Activated CD4-positive, alpha-beta T cell treated with anti-CD3 and anti-CD28 coated beads, Interleukin-2, amount 50 U/mL, for 1 hour (primary cell): ENCODE measurements at places on chromosomes 2 and 18.

GRCh38 chr18:36499938-36500337 is 202.4 kb downstream of the FHOD3 start:
- DNase-seq: no peak

DNA sequence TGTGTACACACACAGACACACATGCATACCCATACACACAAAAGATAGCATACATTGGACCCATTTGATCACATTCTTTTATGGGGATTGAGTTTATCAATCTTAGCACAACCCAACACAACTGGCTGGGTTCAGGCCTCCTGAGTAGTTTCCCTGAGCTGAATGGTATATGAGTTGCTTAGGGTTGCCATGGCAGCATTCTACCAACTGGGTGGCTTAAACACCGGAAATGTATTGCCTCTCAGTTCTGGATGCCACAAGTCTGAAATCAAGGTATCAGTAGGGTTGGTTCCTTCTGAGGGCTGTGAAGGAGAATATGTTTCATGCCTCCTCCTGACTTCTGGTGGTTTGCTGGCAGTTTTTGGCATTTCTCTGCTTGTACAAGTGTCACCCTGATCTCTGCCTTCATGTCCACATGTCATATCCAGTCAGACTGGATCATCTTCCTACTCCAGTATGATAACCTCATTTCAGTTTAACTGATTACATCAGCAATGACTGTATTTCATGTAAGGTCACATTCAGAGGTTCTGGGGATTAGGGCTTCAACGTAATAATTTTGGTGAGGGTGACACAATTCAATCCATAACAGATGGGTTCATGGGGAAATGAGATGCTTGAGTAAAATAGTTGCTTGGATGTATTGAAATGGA is 212.7 kb downstream of the KCNE4 start:
- DNase-seq: no peak

DNA sequence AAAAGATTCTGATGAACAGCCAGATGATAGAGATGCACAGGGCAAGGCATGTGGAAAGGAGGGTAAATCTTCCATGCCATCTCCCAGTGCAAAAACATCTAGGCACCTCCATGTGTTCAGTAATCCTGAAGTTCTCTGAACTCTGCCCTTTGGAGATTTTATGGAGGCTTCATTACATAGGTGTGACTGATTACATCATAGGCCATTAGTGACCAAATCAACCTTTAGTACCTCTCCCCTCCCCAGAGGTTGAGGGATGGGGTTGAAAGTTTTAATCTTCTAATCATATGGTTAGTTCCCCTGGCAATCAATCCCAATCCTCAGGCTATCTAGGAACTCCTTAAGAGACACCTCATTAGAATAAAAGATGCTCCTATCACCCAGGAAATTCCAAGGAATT is 2190.2 kb upstream of the PIK3C3 start:
- DNase-seq: no peak

DNA sequence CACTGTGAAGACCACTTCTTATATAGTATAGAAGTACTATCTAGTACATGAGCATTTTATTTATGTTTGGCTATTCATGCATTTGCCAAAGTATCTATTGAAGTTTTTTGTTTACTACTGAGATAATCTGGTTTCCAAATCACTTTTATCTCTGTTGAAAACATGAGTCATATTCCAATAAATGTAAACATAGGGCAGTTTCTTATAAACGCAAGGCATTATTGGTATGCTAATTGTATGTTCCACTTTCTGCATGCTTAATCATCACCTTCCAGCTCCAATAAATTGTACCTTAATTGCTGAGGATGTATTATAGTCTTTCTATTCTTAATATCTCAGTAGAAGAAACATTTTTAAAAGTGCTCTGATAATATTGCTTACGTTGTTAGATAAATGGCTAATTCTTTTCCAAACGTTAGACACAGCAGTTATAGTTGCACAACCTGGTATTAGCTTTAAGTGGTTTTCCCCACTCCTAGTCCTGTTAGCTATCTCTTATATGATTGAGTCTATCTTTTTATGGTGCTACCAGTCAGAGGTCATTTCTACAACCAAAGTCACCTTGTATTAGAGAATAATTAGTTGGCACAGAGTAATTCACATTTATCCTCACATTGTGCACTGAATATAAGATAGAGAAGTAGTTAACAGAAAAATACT is 17.2 kb downstream of the ITGA4 start:
- no peak for DNase-seq

- DNase-seq: no peak
Measured at GRCh38 chr2:150063432-150063889, 424.0 kb downstream of the RND3 start.

GRCh38 chr18:70024093-70024492 is 76.4 kb upstream of the CD226 start:
- no peak for DNase-seq

- no peak for DNase-seq
Measured at GRCh38 chr2:96408616-96409015, 73.0 kb downstream of the NCAPH start.

- no peak for DNase-seq
Measured at GRCh38 chr2:109321570-109321969, 192.6 kb downstream of the SH3RF3 start.

DNA sequence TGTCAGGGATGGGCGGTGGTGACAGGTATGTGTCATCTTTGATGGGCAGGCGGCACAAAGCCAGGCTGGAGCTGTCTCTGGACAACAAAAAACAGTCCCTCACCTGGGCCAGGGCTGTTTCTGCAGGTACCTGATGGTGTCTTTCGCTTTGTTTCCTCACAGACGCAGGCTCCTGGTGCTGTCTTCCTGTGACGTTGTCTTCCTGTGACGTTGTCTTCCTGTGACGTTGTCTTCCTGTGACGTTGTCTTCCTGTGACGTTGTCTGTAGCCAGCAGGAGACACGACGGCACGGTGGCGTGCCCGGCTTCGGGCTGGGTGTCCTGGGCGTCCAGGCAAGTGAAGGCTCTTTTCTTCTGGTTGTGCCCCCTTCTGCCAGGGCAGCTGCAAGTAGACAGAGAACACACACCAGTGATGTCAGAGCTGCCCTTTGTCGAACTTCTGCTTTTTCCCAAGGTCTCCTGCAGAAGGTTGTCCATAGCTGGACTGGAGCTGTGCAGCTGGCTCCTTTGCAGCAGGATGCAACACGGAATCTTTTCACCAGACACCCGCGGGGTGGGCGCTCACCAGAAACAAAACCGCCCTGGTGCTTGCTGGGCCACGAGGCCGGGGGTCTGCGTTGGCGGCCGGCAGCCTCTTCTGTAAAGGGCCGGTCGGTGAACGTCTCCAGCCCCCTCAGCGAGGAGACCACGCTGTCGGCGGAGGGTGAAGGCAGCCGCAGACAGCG is 21.1 kb downstream of the GPR35 start:
- DNase-seq: peak; percentile 34

DNA sequence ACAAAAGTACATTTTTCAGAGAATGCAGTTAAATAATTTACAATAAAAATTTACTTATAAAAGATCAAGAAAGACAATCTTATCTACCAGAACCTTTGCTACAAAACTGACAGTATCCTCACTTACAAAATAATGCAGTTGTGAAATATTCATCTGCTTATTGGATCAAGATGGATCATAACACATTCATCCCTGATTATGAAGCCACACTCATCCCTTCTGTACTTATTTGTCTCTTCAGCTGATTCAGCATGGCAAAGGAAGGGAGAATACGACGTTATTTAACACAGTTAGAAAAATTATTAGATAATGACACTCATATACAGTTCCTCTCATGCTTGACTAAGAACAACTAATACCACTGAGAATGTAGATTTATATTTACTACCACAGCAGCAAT is 46.4 kb downstream of the TCF4 start:
- no peak for DNase-seq

GRCh38 chr2:69966496-69966895 is 5.1 kb upstream of the ASPRV1 start:
- DNase-seq: no peak

DNA sequence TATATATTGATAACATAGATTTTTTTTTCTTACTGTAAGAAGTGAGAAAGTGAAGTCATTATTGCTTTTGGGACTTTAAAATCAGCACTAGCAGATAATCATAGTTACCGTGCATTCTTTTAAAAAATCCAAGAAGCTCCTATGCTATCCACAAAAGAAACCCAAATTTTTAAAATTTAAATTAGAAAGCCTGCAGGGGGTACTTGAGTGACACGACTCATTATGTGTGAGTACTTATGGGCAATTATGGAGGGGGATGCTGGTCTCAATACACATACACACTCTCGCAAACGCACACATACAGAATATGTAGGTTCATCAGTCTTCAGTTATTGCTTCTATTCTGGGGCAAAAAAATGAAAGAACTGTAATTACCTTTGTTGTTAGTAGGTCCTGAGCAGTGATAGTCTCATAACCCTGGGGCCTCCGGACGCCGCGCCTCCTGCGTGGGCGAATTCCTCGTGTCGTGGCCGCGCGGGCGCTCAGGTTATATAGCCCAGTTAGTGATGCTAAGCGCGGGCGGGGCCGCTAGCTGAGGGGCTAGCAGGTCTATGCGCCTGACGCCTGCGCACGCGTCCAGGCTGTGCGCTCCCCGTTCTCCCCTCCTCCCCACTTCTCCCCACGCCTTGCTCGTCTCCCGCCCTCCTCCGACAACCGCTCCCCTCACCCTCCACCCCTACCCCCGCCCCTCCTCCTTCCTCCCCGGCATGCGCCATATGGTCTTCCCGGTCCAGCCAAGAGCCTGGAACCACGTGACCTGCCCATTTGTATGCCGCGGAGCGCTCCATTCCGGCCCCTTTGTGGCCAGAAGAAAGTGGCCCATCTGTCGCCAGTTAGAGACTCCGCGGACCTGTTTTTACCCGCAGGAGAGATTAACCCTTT is at the start of gene NEUROD1:
TSS of gene NEUROD1 (minus strand) at position 463 of the 882 bp plus-strand sequence. CDS start 1,657 bp downstream, outside the sequence.
- DNase-seq: no peak

DNA sequence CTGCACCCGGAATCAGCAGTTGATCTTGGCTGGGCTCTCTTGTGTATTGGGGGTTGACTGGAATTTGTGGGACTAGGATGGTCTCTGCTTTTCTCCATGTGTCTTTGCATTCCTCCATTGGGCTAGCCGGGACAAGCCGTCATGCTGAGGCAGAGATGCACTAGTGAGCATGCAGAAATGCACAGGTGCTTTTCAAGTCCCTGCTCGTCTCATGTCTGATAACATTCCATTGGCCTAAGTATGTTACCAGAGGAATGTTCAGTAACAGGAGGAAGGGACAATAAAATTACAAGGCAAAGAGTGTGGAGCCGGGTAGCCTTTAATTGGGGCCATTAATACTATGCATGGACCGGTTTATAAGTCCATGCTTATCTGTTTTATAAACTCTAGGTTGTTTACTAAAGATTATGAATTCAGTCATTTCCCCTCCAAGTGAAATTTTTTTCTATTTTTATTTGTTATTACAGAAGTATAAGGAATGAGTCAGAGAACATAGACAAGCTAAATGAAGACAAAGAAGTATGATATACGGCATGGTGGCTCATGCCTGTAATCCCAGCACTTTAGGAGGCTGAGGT is 24.4 kb upstream of the AAK1 start:
- DNase-seq: no peak

- no peak for DNase-seq
Measured at GRCh38 chr18:37871561-37871960, 306.0 kb upstream of the CELF4 start.

- DNase-seq: no peak
Measured at GRCh38 chr2:46703588-46703987, 212.0 kb downstream of the MCFD2 start.

- DNase-seq: no peak
Measured at GRCh38 chr2:28635191-28635611, 116.4 kb upstream of the PPP1CB start.

GRCh38 chr2:81171447-81171846 is 866.9 kb upstream of the LRRTM1 start:
- no peak for DNase-seq

DNA sequence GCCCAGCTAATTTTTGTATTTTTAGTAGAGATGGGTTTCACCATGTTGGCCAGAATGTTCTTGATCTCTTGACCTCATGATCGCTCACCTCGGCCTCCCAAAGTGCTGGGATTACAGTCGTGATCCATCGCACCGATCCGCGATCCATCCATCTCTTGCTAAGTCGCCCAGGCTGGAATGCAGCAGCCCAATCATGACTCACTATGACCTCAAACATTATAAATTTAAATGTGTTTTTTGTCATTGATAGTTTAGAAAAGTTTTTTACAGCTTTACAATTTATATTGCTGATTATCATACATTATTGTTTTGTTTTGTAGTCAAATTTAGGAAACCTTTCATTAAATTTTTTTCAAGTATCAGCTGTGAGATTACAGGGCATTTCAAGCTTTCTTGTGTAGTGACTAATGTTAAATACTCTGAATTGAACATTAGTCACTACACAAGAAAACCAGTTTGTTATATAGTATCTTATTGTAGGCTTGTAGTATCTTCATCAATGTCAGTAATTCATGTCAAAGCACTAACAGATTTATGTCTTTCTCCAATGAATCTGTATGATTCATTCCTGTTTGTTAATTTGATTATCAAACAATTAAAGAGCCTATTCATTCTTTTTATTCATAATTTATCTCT is 37.5 kb downstream of the NR4A2 start:
- DNase-seq: no peak

DNA sequence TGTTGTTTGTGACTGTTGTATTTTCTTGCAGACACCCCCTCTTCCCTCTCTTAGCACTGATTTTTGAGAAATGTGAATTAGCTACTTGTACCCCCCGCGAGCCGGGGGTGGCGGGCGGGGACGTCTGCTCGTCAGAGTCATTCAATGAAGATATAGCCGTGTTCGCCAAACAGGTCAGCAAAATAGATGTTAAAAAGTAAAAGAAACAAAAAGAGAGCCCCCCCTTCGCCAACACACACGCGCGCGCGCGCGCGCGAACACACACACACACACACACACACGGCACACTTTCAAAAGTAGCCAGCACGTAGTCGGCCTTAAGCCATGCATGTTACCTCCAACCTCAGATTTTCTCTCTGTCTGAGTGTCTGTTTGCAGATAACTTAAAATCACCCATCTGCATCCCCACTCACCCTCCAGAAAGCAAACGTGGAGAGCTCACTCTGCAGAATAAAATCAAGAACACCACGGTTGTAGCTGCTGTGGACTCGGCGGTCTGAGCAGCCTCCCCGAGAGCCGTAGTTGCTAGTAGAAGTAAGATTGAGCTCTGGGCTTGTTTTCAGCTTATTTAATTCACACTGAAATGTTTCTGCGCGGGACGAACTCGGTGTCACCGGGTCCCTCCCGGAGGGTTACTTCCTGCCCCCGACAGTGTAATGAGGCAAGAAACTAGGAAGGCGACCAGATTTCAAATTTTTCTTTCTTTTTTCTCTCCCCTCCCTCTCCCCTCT is 5.1 kb downstream of the MEIS1 start:
- no peak for DNase-seq

- DNase-seq: no peak
Measured at GRCh38 chr2:7377916-7378569, 460.8 kb downstream of the RNF144A start.

DNA sequence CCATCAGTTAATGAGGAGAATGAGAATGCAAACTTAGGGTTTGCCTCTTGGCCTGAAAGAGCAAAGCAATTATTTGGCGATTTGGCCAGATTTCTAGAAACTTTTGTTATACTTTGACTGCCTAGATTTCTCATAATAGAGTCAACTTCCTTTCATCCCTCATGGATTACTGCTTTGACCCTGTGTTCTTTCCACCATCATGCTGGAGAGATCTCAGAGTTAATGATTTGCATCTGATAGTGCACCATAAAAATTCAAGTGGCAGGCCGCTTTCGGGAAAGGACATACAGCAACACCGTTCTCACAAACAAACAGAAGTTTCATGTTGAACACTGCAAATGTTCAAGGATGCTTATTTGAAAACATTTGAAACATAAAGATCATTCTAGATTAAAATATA is 143.7 kb upstream of the ZFP36L2 start:
- DNase-seq: no peak

- DNase-seq: no peak
Measured at GRCh38 chr2:231197706-231198290, 633 bp upstream of the ARMC9 start.
